ENCODE measurements at places on chromosomes 4 and X.

DNA sequence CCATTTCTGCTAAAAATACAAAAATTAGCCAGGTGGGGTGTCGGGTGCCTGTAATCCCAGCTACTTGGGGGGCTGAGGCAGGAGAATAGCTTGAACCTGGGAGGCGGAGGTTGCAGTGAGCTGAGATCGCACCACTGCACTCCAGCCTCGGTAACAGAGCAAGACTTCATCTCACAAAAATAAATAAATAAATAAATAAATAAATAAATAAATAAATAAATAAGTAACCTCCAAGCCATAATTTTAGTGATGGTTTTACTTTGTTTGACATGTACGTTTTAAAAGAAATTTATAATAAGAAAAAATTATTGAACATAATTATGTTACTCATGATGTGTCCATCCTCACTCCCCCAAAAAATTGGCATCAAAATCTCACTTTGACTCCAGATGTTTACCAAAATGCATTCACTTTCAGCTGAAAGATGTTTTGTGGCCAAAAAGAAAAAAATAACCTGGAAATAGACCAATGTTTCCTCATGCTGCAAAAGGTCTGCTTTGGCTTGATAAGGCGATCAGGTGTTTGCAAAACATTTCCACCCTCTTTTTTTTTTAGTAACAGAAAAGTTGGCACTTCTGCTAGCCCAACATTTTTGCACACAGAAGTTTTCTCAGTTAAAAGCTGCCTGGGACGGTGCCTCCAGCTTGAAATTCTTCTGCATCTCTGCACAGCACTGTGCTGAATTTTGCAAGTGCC lies 42.2 kb upstream of the DHRSX start:
- DNase-seq: no peak

DNA sequence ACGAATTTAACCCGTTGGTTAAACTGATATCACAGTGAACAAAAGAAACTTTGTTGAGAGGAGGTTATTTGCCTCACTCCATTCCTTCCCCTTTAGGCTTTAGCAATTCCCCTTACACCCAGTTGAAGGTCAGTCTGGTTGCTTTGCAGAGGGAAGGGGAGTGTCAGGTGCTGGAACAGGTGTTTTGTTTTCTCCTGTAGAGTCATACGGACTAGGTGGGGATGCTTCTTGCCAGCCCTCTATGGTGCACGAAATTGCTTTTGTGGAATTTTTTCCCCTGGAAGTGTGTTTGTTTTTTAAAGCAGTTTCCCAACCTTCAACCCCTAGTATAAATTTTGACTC lies 33.1 kb downstream of the DLG3 start:
- DNase-seq: no peak

- no peak for DNase-seq
Observed at GRCh38 chrX:39174241-39174771, 373.0 kb downstream of the MID1IP1 start.

DNA sequence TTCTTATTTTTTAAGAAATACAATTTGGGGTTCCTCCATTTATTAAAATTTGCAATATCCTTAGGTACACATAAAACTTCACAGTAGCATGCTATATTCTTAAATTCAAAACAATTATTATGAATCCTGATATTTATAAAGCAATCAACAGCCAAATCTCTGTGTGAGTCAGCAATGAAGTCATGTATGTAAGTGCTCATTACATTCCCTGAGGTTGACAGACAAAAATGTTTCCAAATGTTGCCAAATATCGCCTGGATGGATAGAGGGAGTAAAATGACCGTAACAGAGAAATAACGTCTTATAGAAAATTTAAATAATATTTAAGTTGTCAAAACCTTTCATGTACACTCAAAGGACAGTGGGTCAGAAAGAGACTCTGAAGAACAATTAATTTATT lies 220.0 kb downstream of the PCDH18 start:
- no peak for DNase-seq

Data from RKO (cell line).